ENCODE measurements at places on chromosomes 13 and 19.

GRCh38 chr13:41823476-41823875, 137.4 kb downstream of the VWA8 start:
- DNase-seq, result no peak

- no peak for DNase-seq
Observed at GRCh38 chr19:5832061-5832460, 7.4 kb downstream of the FUT6 start.

GRCh38 chr13:22369840-22370239, 699.0 kb downstream of the FGF9 start:
- no peak for DNase-seq

GRCh38 chr19:51372649-51373504, at the start of gene NKG7:
NKG7 (minus strand) TSS chr19:51372654; CDS start chr19:51372535, 119 bp downstream.
- no peak for DNase-seq
